EH (cell line): ENCODE measurements at places on chromosomes 6 and 20.
A peak's percentile ranks its signal among the peaks of the same experiment; 100 is the strongest.

- DNase-seq: no peak
Observed at GRCh38 chr6:108795122-108795521, 53.1 kb upstream of the ARMC2 start.

DNA sequence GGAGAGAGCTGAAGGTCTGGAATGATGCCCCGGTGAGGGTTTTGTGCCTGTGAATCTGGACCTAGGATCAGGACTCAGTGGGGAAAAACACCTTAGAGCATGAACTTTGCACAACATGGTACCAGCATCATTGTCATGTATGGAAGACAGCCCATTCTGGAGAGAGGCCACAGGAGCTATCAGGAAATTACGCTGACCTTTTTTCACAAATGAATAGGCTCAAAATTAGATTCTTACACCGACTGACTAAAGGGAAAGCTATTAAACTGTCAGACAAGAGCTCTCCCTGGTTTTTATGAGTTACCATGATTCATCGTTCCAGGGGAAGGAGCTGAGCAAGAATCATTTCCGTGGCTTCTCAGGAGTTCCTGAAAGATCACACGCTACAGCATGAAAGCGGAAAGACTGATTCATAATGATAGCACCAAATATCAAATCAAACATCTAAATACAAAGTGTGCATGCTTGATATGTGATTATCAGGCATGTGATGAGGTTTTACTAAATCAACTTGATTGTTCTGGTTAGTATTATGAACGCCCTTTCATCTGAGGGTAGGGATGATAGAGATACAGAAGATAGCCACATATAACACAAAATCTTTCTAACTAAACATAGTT lies 224.9 kb upstream of the SMLR1 start:
- DNase-seq: peak; percentile 98

DNA sequence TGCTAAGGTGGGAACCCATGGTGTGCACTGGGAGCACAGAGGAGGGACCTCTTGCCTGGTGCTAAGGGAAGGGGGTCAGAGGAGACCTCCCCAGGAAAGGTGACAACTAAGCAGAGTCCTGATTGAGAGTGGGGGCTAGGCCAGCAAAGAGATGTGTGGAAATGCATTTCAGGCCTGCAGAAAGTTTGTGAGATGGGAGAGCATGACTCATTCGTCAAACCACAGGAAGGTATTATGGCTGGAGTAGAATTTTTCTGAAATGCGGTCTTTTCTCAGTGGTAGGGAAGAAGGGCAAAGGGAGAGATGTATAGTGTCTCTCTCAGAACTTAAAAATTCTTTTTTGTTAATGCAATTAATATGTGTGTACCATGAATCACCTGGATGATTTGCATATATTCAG lies 23.6 kb upstream of the EDN1 start:
- peak; percentile 86 for DNase-seq

DNA sequence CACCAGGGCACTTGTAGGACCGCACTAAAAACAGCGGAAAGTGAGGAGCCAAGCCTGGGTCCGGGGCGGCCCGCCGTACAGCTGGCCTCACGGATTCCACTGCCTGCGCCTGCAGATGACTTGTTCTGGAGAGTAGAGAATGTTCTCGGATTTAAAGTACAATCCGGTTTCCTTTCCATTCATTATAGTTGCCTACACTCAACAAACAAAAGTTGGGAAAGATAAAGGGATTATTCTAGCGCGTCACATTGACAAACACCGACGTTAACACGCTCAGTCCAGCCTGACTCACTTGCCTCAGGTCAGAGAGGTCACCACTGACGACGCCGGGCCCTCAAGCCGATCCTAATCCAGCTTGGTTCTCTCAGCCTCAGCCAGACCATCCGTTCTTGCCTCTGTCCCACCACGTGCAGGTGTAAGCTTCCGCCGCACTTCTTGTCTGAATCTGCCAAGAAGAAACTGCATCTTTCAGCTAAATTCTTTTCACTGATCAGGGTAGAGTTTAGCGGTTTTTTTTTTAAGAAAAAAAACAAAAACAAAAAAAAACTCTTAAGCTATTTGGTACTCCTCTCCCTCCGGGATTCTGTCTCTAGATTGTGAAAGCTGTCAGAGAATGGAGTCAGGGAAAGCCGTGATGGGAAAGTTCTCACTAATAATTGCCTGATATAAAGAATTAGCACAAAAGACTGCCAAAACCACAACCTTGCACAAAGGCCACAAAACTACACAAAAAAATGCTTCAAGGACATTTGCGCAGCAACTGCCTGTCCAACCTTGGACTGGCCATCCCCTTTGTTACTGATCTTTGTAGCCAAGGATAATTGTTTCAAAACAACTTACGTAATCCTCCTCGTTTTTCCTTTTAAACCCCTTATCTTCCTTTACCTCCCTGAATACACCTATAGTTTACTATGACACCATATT lies 1.1 kb upstream of the PHF10 start:
- DNase-seq: peak; percentile 70

DNA sequence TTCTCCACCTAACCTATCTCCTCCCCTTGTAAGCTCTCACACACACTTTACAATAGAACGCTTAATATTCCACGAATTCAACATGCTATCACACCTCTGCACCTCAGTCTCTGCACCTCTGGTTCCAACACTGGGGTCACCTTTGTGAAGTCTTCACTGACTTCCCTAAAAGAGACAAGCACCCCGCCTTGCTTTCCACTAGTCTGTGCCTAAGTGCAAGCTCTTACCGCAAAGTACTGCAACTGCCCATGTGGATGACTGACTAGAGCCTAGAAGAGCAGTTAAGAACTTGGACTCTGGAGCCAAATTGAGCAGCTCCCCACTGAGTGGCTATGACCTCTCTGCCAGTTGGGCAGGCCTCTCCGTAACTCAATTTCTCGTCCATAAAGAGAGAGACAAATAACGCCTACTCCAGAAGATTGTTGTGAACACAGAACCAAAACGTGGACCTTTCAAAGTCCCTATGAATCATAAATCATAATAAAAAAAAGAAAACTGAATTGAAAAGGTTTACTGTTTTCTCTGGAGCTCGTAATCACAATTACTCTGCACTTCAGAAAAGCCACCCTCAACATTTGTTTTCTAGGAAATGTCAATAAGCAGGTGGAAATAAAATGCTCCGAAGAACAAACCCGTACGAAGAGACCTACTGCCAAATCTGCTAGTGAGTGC lies 1.2 kb downstream of the IFNGR1 start:
- peak; percentile 54 for DNase-seq

DNA sequence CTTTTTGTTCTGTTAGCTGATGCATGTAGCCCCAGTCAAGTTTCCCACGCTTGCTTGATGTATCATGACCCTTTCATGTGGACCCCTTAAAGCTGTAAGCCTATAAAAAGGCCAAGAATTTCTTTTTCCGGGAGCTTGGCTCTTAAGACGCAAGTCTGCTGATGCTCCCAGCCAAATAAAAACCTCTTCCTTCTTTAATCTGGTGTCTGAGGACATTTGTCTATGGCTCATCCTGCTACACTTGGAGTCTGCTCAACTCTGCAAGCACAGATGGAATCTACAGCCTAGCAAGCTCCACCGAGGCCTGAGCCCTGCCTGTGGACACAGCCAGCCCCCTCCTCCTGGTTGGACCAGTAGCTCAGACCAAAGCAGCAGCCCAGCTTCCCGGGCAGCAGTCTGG lies 3.4 kb downstream of the CST2 start:
- peak; percentile 10 for DNase-seq

DNA sequence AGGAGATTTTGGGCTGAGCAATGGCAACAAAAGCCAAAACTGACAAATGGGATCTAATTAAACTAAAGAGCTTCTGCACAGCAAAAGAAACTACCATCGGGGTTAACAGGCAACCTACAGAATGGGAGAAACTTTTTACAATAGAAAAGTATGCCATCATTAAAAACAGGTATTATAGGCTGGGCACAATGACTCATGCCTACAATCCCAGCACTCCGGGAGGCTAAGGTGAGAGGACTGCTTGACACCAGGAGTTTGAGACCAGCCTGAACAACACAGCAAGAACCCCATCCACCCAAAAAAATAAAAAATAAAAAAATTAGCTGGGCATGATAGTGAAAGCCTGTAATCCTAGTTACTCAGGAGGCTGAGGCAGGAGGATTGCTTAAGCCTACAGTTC lies 55.4 kb downstream of the MBOAT1 start:
- no peak for DNase-seq

- no peak for DNase-seq
Observed at GRCh38 chr20:54110041-54110440, 39.6 kb upstream of the BCAS1 start.

- DNase-seq: peak; percentile 100
Observed at GRCh38 chr6:140537834-140538705, 1163.6 kb upstream of the CITED2 start.

DNA sequence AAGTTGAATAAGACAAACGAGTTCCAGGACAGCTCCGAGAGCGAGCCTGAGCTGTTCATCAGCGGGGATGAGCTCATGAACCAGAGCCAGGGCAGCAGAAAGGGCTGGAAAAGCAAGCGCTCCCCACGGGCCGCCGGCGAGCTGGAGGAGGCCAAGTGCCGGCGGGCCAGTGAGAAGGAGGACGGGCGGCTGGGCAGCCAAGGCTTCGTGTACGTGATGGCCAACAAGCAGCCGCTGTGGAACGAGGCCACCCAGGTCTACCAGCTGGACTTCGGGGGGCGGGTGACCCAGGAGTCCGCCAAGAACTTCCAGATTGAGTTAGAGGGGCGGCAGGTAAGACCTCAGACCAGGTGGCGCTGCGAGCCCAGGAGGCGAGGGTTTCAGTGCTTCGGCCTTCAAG lies 56.0 kb upstream of the TMEM181 start:
- no peak for DNase-seq

DNA sequence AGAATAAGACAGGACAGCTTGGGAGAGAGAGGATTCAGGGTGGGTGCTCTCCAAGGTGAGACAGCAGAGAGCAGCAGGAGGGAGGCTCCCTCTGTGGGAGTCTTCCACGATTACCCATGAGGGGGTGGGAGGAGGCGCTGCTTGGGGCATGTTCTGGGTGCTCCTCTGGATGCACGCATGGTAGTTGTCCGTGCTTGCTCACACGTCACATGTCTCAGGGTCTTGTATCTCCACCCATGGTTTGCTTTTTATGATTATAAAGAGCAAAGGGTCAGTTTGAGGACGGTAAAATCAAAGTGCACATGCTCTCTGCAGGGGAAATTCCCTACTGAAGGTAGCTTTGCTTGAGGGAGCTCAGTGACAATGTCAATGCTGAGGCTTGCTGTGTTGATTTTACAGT lies 338.4 kb downstream of the THBS2 start:
- DNase-seq: no peak

DNA sequence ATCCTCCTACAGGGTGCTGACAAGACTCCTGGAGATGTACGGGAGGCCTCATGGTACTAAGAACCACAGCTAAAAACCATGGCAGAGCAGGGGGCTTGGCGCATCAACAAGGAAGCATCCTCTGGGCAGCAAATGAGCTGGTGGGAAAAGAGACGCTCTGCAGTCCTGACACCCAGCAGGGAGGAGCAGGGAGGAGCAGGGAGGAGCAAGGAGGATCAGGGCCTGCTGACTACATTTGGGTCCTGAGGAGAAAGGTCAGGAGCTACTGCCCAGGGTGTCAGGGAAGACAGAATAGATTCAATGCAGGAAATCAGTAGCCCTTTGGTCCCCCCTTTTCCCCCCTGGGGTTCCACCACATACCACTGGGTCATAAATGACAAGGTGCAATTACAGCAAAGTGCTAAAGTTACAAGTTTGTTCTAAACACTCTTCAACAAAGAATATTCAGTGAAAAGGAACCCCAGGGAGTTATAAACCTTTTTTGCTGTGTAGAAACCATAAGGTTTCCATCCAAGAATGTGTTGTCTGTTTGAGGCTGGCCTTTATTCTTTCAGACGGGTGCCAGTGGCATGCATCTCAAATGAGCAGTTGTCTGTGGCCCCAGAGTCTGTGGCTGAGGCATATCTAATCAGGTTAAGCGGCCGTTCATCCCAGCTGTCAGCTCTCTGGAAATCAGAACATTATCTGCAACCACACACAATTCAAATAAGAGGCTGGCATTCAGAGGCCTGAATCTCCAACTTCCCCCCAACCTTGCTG lies 325.0 kb downstream of the CDC5L start:
- no peak for DNase-seq

GRCh38 chr6:3252369-3252768 lies 6.4 kb upstream of the PSMG4 start:
- no peak for DNase-seq

GRCh38 chr6:82396964-82397751 lies 33.5 kb downstream of the TPBG start:
- peak; percentile 82 for DNase-seq

DNA sequence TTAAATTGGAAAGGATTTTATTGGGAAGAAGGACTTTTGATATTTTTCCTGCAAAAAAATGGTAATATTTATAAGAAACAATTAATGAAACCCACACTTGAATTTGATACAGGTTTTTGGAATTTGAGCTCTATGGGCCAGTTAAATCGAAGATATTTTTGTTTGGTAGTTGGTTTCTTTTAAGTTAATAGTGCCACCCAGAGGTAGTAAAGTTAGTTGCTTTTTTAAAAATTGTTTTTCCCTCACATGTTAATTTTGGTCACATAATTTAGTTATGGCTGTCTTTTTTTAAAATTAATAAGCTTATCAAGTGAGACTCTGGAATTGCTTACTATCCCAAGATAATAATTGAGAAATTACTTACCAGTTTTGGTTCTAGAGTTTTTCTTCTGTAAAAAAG lies 7.1 kb downstream of the PRIM2 start:
- DNase-seq: peak; percentile 47

GRCh38 chr6:156030053-156030452 lies 574.4 kb upstream of the NOX3 start:
- DNase-seq: no peak

- peak; percentile 75 for DNase-seq
Observed at GRCh38 chr6:158536084-158536890, 23.6 kb upstream of the TMEM181 start.

GRCh38 chr6:10720265-10720959 lies 2.5 kb upstream of the TMEM14C start:
- peak; percentile 56 for DNase-seq

DNA sequence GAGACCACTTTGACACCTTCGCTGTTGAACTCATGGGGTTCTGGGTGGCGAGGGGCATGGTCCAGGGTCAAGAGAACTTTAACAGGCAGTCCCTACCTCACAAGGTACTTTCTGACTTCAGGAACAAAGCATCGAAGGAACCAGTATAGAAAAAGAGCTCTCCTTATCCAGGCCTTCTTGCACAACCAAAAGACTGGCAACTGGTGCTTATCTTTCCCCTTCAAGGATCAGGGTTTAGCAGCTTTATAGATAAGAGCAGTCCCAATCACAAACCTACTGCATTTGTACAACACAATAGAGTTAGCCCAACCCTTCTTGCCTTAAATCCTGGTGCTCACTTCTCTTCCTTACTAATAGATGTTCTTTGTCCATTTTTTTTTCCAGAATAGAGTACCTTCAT lies 116.3 kb downstream of the SNX5 start:
- no peak for DNase-seq
